ENCODE measurements at places on chromosomes 12 and 14.

- no peak for DNase-seq
Measured at GRCh38 chr14:91159906-91160305, 46.0 kb downstream of the DGLUCY start.

DNA sequence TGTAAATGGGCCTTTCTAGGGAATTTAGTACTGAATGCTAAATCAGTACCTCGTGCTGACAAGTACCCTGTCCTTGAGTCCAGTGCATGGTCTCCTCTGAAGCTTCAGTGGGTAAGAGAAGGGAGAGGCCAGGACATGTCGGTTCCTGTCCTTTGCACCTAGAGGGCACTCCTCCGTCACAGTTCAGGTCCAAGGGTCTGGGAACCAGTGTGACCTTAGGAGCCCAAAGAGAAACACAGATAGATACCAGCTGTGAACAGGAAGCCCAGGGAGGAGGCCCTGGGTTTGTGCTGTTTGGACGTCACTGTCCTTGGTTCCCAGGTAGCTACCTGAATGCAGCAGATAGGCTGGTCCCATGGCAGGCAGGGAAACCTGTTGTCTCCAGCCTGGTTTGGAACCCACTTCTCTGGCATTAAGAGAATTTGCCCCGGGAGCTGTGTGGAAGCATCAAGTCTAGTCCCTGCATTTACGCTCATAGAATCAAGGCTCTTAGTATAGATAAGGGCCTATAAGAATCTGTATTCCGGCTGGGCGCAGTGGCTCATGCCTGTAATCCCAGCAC is 3.9 kb upstream of the FGF23 start:
- DNase-seq: no peak

DNA sequence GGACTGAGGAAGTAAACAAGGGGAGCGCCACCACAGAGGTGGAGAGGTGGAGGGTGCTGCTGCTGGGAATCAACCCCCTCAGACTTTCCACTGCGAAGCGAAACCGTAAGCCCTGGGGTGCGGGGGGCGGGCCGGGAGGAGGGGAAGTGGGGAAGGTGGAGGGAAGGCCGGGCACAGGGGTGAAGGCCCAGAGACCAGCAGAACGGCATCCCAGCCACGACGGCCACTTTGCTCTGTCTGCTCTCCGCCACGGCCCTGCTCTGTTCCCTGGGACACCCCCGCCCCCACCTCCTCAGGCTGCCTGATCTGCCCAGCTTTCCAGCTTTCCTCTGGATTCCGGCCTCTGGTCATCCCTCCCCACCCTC is at the start of gene LAG3:
LAG3 (plus strand) TSS at position 190 of the 365 bp plus-strand sequence. CDS start 333 bp downstream, outside the sequence.
- DNase-seq: no peak

DNA sequence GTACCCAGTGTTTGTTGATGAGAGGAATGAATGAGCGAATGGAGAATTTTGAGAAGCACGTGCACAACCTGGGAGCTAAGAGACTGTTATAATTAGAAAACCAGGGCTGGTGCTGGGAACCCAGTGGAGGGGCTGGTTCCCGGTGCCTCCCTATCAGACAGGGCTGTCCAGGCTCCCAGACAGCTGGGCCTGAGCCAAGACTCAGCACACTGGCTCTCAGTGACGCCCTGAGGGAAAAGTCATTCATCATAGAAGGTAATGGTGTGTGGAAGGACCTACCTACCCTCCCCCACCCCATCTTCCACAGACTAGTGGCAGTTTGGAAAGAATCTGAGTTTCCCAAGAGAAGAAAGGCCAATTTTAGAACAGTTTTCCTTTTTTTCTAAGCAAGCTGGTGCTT is 34.7 kb downstream of the KCNA5 start:
- DNase-seq: no peak

DNA sequence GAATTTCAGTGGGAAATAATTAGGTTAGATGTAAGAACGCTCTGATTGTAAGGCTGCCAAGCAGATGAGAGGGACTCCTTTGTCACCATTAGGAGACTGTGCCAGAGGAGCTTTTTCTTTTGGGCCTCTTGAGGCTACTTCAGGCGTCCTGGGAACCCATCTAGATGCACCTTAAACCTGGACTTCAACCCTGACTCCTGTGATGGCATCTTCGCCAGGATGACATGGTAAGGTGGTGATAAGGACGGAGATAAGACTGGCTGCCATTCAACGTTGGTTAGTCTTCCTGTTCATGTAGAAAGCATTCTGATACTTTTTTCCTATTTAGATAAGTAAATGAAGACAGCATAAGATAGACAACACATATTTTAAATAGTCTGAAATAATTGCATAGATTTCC is 36.3 kb downstream of the STK38L start:
- DNase-seq: no peak

DNA sequence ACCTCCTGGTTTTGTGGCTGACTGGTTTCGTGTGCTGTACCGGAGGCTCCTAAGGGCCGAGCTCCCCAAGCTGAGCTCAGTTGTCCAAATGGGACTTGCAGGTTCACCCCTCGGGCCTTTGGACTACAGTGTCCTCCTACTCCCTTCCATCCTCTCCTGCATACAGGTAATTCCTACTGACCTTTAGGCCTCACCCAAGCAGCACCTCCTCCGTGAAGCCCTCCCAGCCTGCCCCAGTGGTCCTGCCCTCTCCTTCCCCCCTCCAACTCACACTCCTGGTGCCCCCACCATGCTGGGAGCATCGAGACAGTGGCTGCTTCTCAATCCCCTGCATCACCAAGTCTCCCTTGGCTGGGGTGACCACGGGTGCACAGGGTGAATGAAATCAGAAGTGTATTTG is 27.1 kb upstream of the YY1 start:
- no peak for DNase-seq

GRCh38 chr14:39847852-39848251 is 415.6 kb upstream of the FBXO33 start:
- DNase-seq: no peak

DNA sequence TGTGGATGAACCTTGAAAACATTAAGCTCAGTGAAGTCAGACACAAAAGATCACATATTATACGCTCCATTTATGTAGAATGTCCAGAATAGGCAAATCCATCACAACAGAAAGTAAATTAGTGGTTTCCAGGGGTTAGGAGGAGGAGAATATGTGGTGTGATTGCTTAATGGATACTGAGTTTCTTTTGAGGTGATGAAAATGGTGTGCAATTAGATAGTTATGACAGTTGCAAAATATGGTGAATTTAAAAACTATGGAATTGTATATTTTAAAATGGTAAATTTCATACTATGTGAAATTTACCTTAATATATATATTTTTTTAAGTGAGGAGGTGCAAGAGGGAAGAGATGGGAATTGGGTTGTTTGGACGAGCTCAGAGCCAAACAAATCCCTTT is 46.3 kb upstream of the KICS2 start:
- DNase-seq: no peak

DNA sequence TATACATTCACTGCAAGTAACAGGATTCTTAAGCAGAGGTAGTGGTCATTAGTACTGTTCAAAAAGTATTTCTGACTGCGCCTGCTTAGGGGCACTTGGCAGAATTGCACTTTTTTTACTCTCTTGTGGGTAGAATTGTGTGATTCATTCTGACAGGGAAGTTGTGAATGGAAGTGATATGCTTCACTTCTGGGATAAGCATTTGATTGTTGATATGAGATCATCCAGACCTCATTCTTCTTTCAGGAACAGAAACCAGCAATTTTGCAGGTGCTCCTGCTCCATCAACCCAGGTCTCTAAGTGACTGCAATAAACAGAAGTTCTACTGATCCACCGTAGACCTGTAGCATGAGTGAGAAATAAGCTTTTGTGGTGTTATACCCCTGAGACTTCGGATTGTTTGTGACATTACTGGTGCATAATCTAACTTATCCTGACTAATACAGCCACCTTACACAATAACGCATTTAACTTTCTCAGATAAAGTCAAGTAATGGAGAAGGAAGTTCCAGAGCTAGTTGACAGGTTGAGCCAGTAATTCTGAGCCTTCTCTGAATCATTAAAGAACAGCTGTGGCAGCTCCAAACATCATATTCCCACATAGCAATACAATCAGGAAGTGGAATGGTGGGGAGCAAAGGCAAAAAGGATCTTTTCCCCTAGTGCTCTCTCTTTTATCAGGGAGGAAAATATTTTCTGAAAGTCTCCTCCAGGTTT is 387.9 kb downstream of the SYT1 start:
- DNase-seq: no peak

DNA sequence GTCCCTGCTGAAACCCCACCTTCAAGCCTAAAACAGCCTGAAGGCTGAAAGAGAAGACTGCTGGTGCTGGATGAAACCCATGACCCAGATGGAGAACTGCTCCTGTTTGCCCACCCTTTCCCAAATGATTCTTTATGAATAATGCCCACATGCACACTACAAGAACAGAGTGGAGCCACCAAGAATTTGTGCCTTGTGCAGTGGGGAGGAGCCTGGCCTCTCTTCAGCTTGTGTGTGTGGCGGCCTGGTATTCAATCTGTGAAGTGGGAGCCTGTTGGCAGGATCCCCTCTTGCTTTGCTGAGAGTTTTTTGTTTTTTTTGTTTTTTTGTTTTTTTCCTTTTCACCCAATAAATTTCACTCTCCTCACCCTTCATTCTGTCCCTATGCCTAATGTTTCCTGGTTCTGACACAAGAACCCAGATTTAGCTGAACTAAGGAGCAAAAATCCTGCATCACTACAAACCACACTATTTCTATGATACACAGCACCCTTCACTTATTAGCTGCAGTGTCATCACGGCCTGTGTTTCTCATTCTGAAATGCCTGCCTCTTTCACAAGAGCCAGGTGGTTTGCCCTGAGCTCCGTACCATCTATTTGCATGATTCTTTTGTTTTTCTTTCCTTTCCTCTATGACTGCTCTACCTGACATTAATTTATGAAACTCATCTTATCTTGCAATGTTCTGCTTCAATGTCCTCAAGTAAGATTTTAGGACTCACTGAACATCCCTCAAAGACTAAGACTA is 585.5 kb upstream of the ATXN7L3B start:
- no peak for DNase-seq

GRCh38 chr12:68331500-68331868 is 678 bp downstream of the MDM1 start:
- DNase-seq: no peak

- no peak for DNase-seq
Measured at GRCh38 chr12:62933220-62933601, 1.7 kb downstream of the PPM1H start.

DNA sequence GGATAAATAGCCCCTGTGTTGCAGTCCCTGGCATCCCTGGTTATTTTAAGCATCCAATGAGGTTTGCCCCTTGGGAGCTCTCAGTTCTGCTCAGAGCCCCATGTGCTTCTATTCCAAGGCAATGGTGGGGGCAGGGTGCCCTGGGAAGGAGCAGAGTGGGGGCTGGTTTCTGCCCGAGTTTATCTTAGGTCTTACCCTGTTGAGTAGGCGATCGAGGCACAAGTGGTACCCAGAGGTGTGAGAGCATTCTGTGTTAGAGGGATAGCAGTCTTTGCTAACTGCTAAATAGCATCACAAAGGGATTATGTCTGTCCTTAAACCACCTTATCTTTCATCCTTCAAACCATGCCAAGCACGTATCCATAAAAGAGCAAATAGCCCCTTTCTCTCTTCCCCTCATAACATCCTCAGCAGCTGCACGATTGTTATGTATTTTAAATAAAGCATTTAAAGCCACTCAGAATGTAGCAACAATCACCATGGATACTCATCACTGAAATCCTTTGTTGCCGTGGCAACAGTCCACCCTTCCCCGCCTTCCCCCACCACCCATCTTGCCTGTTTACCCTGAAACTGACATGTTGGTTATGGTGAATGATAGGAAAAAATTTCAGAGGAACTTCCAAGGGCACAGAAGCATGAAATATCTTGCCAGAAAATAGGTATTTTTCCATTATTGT is 139.3 kb downstream of the PTPN11 start:
- DNase-seq: no peak

DNA sequence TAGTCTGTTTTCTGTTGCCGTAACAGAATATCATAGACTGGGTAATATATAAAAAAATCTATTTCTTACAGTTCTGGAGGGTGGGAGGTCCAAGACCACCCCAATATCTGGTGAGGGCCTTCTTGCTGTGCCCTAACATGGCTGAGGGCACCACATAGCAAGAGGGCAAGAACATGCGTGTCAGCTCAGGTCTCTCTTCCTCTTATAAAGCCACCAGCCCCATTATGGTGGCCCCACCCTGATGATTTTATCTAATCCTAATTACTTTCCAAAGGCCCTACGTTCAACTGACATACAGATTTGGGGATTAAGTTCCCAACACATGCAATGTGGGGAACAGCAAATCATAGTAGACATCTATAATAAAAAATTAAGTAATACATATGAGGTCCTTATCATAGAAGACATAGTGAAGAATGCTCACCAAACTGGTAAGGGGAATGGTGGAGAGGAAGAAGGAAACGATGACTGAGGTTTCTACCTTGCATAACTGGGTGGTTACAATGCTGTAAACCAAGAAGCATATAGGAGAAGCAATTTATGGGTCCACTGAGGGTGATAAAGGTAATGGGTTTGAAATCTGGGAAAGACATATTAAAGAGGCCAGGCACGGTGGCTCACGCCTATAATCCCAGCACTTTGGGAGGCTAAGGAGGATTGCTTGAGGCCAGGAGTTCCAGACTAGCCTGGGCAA is 27.0 kb downstream of the BTBD7 start:
- DNase-seq: no peak

GRCh38 chr12:9948606-9949296 is 16.6 kb upstream of the CLEC2A start:
- no peak for DNase-seq

DNA sequence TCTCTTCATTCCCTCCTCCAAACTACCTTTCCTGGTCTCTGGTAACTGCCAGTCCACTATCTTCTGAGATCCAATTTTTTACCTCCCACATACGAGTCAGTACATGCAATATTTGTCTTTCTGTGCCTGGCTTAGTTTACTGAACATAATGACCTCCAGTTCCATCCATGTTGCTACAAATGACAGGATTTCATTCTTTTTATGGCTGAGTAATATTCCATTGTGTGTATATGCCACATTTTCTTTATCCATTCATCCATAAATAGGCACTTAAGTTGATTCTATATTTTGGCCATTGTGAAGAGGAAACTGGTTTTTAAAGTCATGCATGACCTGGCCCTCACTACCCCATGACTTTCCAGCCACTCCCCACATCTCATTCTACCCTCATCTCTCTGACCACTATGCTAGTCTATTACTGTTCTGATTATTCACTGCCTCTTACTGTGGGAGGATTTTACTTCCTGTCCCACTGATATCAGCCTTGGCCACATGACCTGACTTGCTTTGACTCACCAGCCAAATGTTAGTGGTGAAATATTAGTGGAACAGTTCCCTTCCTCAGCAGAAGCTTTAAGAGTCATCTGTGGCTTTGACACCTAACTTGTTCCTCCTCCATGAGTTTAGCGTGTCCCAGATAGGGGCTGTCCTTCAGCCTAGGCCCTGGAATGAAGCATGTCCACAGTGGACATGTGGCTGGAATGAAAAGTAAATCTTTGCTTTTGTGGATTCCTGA is 52.2 kb downstream of the GOLGA5 start:
- DNase-seq: no peak

GRCh38 chr14:101535701-101536207 is 25.5 kb upstream of the DIO3 start:
- no peak for DNase-seq

- no peak for DNase-seq
Measured at GRCh38 chr14:24613241-24613640, 3.8 kb upstream of the GZMH start.

GRCh38 chr14:64855721-64856528 is 23.8 kb downstream of the SPTB start:
- DNase-seq: no peak
